Metanephros (tissue), 2 donors: ENCODE measurements at places on chromosomes 7 and 10. TPM values are rescaled to one million over a fixed set of nuclear protein-coding genes. Genes with fewer than 3 reads are reported as not detected.

Gene PPP1R17
- not detected for total RNA-seq

Gene ANXA7
- 78.0 TPM for total RNA-seq

Gene UCN3
- total RNA-seq, result not detected

Gene SEMA3E
- 2.6 TPM for total RNA-seq

Gene FKBP6
- total RNA-seq, result not detected

Gene TSPAN12
- total RNA-seq, result 146 TPM

Gene EN2
- not detected for total RNA-seq

Gene BTAF1
- total RNA-seq, result 49.8 TPM

Gene AKR1B15
- total RNA-seq, result not detected

Gene RADIL
- total RNA-seq, result 2.5 TPM

Gene TLL2
- total RNA-seq, result 0.53 TPM

Gene GJD4
- not detected for total RNA-seq

Gene ANAPC16
- total RNA-seq, result 105 TPM

Gene SFRP5
- total RNA-seq, result 0.58 TPM

Gene SLC26A4
- 3.2 TPM for total RNA-seq

Gene CFAP70
- total RNA-seq, result 5.7 TPM

Gene MAGI2
- 56.2 TPM for total RNA-seq

Gene COL1A2
- total RNA-seq, result 1,434 TPM

Gene TFPI2
- 9.8 TPM for total RNA-seq
